ENCODE measurements at places on chromosomes 2 and 18.

DNA sequence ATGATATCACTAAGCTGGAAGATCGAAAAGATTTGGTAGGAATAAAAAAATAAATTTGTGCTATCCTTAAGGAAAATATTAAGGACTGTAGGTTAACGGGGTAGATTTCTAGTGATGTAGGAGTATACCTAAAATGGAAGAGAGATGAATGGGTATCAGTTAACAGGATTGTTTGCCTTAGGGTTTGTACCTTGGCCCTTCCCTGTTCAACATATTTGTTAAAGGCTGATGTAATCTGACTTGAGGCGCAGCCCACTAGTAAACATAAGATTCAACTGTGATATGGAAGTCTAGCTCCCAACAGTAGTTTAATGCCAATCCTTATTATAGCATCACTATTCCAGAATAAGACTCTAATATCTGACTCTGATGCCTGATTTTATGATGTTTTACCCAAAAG is 685.2 kb downstream of the DCC start:
- DNase-seq, result no peak

DNA sequence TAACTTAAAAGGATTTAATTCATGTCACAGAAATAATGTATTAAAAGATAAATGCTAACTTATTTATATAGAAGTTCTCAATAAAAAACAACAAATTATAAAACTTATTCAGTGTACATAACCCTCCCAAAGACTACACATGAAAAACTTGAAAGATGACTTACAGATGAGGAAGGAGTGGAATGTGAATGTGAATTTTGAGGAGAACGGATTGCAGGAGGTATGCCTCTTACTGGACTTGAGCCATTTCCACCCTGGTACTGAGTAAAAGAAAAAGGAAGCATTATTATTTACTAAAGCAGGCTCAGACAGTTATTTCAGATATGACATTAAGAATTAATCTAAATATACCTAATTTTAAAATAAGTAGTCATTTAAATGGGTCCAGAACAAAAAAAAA is 104.4 kb downstream of the TLK1 start:
- DNase-seq, result no peak

DNA sequence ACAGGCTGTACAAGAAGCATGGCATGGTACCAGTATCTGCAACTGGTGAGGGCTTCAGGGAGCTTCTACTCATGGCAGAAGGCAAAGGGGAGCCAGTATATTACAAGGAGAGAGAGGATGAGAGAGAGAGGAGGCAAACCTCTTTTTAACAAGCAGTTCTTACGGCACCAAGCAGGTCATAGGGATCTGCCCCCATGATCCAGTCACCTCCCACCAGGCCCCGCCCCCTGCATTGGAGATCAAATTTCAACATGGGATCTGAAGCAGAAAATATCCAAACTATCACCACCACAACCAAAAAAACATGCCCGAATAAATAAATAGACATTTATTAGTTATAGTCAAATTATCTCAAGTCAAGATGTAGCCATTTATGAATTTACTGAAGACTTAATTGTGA is 14.5 kb upstream of the SLC35F5 start:
- DNase-seq, result no peak

DNA sequence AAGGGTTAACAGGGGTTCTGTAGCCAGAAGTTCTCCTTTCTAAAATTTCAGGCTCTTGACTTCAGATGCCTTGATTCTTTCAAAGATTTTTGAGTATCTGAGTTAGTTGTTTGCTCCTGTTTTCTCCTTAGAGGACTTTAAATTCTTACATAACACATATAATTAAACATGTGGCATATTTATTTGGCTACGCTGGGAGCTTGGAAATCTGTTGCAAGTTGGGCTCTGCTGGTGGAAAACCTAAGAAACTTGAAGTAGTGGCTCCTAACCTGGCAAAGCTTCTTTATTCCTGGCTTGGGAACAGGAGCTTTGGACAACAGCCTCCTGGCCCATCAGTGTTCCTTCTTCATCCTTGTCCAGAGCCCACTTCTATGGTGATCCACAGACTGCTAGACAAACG is 72.6 kb downstream of the VIT start:
- DNase-seq, result no peak

DNA sequence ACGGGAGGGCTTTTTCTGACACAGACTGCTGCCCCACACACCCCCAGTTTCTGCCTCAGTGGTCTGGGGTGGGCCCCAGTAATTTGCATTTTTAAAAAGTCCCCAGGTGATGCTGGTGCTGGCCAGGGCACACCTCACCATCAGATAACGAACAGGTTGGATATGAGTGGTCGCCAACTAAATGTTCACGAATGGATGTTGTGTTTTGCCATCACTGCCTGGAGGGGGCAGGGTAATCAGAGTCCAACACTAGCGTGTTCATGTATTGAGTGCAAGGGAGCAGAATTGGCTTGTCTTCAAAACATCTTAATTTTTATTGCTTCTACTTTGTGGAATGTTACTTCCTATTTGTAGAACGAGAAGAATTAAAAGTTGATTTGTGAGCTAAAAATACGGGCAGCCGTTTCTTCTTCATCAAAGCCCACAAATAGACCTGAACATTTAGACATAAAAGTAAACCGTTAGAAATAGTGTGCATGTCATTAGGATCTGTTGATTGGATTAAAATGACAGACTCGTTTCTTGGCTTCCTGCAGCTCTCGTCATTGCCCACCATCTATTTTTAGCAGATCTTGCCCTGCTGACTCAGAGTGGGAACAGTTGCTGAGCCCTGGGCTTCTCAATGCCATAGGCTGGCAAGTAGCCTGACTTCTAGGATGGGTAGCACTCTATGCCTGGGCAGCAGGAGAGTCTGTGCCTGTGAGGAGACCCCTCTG is 45.2 kb downstream of the NCK2 start:
- DNase-seq, result no peak

DNA sequence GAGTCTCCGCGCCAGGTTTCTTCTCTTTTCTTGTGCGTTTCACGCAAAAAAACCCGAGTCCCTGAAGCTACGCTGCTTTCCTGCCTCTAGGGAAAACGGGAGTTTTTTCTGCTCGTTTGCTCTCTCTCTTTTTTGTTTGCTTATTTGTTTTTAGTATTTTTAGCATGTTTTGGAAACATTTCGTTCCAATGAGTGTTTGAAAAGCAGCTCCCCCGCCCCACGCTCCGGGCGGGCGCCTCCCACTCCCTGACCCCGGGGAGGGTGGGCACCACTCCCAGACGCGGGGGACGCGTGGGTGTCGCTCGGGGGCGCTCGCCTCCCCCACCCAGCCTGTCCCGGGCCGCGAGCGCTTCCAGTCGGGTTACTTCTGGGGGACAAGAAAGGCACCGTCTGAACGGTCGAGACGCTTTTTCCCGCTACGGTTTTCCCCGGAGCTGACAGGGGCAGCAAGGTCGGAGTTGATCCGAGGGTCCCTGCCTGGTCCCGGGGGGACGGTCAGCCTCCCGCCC is 446 bp upstream of the EFHD1 start:
- no peak for DNase-seq

DNA sequence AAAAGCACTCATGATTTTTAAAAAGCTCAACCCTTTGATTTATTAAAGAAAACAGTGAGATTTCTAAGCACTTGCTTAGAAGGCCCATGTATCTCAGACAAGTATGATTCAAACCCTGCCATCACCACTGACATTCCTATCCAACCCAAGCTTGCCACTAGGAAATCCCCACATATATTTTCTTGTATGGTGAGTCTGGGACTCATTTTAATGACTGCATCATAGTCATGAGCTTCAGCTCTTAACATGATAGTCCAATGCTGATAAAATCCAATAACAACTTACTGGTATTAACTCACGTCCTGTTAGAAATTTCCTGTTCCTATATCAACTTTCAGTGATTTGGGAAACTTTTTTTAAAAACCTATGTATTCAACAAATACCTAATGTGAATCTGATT is 39.4 kb upstream of the NCKAP5 start:
- DNase-seq, result no peak

DNA sequence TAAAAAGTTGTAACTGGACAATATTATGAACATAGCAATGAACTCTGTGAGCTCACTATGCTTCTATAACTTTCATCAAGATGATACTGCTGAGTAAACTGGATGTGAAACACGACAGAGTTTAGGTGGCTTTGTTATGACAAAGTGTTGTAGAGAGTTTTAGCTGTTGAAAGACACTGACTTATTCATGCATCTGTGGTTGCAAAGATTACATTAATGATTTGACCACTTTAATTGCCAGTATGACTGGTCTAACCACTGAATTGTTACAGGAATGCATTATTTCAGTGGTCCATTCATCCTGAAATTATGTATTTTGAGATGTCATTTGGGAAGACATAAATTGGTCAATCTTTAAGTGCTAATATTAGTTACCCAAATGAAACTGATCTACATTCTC is 117.9 kb downstream of the SPHKAP start:
- no peak for DNase-seq

DNA sequence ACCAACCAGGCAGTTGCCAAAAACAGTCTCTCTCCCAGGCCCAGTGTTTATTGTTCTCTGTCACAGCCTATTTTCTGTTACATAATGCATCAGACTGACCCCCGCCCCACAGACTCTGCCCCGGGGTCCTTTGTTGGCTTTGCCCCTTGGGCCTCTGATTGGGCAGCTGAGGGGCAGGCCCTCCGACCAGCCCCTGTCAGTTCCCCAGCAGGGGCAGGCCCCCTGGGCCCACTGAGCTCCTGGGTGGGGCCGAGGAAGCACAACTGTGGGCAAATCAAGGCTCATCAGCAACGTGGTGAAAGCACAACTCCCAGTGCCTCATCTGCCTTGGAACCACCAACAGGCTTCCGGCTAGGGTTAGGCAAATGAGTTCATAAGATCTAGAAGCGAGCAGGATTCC is 160.1 kb upstream of the MYCN start:
- no peak for DNase-seq

DNA sequence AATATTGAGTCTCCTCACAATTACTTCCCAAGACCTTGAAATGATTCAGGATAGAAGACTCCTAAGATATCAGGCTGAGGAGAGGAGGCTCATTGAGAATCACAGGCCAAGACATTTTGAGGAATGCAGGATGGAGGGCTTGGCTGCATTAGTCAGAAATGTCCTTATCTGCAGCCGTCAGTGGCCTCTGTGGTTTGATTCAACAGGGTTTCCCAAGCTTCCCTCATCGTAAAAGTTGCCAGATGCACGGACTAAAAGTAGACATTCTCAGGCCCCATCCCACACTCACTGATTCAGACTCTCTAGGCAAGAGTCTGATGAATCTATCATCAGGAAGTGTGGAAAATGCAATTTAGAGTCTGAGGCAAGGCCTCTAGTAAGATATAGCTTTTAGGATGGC is 34.0 kb upstream of the TMEM178A start:
- no peak for DNase-seq

GRCh38 chr2:53865264-53865663 is 5.5 kb upstream of the GPR75 start:
- no peak for DNase-seq

DNA sequence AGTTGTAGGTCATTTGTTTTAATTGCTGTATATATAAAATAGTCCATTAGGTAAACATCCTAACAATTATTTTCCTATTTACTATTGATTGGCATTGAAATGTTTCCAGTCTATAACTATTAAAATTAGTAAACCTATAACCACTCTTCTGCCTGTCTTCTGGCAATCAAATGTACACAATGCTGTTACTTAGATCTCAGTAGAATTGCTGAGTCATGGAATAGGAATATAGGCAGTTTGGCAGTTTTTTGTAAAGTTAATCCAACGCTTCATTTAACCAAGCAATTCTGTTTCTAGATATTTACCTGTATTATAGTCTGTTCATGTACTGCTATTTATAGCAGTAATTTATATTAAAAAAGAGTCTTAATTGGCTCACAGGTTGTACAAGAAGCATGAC is 518.1 kb downstream of the DCDC2C start:
- no peak for DNase-seq

GRCh38 chr2:228927028-228928010 is 343.8 kb downstream of the PID1 start:
- DNase-seq, result no peak

GRCh38 chr2:75389271-75389670 is 171.5 kb downstream of the EVA1A start:
- no peak for DNase-seq

GRCh38 chr2:102340778-102341177 is 14.8 kb upstream of the IL18R1 start:
- no peak for DNase-seq

DNA sequence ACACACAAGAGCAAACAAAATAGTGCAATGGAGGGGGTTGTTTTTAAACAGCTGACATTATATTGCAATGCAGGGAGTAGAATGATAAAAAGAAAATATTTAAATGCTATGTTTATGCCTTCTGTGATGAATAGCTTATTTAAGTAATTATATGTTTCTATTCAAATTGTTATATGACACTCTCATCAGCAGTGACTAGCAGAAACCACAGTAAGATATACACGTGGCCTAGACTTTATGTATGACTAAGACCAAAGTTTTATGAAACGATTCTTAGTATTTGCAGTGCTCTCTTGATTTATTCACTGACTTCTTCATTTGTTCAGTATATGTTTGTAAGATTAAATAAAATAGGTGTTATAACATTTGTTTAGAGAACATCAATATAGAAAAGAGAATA is 26.1 kb upstream of the C1D start:
- DNase-seq, result no peak

- no peak for DNase-seq
These were observed 13.5 kb downstream of the ANKRD12 start for GRCh38 chr18:9150121-9150520.

DNA sequence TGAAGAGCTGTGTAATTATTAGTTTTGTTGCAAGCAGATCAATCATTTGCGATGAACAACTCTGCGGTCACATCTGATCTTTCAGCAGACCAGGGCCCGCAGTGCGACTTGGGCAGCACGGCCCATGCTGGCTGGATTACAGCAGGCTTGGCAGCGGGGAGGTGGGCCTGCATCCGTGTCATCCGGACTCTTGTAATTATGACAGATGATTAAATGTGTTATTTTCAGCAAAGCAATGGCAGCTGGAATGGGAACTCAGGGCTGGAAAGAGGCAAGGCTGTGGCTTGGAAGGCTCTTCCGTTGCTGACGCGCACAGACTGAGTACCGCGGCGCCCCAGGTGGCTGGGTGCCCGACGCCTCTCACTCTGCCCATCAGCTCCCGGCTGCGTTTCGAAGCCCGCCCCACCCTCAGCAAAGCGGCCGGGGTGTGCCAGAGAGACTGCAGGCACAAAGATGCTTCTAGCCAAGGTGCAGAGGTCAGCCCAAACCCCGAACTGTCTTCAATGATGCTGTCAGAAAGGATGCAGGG is 397.4 kb upstream of the SALL3 start:
- no peak for DNase-seq

DNA sequence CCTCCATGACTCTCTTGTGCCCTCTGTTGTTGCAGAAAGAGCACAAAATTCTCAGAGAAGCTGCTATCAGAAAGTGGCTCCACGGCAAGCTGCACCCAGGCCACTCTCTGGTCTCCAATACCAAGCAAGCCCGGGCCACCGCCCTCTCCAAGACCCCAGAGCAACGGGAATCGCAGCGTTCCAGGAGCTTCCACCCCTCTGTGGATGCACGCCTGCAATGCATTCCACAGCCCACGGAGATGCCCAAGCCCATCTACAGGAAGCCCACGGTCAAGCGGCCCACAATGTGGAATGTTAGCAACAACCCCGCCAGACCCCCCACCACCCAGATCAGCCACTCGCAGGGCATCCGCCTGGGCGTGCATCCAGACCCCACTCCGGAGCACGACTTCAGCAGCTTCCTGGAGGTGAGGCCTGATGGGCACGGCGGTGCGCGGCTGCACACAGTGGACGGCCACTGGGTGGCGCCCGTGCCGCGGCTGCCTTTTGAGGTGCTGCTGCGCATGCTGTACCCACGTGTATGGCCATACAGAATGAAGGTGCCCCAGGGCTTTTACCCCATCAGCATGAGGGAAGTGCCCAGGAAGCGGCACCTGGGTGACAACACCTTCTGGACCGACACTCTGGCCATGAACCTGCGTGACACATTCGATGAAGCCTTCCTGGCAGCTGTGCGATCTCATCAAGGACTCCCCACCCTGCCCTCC is 6.3 kb downstream of the ANKRD53 start:
- no peak for DNase-seq
